ENCODE measurements at places on chromosomes 11 and 22.

DNA sequence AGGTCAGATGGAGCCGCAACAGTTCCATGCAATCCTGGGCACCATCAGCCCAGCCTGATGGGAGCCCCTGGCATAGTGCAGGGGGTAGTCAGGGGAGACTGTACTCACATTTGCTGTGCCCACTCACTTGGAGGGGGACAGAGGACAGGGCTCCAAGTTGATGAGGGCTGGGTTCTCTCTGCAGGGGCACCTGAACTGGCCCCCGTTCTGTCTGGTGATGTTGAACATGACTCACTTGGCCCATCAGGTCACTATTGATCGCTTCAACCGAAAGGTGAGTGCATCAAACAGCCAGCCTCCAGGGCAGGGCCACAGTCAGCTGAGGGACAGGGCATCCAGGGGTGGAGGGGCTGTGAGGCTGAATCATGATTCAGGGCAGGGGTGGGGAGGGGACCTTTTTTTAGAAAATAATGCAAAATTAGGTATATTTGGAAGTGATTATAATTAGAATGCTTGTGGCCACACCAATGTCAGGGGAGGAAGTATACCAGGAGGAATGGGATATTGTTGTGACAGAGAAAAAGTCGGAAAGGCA, 66.4 kb downstream of the OTOG start:
- no peak for DNase-seq

DNA sequence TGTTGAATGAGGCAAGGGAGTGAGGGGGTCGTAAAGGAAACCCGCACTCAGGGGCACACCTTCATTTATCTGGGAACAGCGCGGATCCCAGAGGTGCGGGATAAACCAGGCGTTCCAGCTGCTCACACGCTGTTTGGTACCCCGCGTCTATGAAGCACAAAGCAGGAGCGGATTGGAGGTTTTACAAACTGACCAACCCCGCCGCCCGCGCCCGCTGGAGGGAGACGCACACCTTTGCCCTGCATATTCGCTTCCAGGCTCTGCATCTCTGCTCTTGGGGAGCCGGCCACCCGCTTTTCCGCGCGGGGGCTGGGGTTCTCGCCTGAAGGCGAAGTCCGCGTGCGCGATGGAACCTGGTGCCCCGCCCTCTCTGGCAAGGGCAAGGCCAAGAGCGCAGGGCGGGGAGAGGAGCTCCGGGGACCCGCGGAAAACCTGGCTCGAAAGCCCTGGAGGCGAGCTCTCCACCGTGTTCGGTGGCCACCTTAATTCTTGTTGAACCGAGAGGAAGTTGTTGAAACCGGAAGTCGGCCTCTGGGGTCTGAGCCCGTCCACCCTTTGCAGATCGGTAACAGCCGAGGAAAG, 6.8 kb upstream of the ALX4 start:
- no peak for DNase-seq

DNA sequence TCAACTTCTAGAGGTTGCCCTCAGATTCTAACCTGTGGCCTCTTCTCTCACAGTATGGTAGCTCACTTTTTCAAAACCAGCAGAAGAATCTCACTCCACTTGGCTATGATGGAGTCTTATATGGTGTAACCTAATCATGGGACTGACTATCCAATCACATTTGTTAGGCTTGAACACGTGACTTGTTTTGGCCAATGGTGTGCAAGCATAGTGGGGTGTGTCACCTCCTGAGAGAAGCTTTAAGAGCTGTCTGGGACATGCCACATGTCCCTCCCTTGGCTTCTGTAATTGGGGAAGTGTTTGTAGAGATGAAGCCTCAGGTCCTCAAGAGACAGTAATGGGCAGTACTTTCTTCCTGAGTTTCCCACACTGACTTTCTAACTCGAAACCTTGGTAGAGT, 12.8 kb upstream of the SMIM38 start:
- no peak for DNase-seq

- no peak for DNase-seq
Measured at GRCh38 chr22:33389936-33390335, 331.8 kb upstream of the SYN3 start.

DNA sequence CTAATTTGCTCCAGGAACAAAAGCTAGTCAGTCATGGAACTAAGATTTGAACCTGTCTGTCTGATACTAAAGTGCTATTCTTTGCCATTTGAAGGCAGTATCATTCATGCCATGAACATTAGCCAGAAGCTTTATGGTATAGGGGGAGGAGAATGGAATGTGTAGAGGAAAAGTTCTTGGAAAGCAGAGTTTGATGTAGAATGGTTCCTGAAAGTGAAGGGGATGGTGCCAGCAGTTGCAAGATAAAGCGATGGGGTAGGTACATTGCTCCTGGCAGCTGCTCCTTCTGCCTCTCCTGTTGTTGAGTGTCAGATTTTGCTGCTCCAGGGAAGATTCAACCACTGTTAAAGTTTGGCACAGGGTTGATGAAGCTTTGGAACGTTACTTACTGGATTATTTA, 53.4 kb downstream of the ARHGAP42 start:
- no peak for DNase-seq

DNA sequence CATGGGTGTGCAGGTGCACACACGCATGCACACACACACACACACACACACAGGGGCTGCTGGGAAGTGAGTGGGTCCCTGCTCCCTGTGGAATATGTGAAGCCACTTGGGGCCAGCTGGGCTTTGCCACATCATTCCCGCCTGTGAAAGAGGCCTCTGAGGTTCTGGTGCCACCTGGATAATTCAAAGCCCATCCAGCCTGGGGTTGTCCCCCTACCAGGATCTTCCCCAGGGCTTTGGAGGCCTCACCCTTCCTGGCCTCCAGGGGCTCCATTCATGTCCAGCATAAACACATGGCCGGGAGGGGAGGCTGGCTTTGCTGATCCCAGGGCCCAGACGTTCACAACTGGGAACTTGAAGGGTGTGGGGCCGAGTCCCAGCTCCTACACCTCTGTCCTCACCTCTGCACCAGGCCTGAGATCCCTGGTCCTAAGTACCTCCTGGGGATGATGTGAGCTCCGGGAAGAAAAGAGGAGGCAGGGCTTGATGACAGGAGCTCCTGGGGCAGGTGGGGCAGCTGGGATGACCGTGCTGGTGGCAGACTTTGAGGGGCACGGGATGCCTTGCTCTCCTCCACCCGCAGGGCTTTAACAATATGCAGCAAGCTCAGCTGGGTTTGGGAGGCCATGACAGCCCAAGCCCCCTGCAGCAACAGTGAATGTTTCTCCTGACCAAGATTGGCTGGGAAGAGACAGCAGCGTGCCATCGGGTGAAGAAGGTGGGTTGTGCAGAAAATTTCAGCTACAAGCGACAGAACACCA, 14.2 kb downstream of the LINC01488 start:
- DNase-seq: no peak

DNA sequence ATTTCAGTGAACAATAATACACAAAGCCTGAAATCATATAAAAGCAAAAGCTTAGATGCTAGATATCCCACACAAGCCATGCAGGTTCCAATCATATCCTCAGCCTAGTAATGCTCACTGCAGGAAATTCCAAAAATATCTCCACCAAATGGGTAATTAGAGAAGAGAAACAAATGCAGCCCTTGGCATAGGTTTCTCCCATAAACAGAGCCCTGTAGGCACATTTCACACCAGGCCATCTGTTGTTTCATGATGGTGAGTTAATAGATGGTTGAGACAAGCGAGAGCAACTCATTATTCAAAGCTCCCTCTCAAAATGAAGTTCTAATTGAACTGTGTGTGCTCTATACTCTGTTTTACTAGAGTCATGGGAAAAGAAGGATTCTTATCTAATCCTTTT, 154.6 kb upstream of the TRPC6 start:
- no peak for DNase-seq

GRCh38 chr22:19889951-19890350, 35.3 kb upstream of the GNB1L start:
- no peak for DNase-seq

DNA sequence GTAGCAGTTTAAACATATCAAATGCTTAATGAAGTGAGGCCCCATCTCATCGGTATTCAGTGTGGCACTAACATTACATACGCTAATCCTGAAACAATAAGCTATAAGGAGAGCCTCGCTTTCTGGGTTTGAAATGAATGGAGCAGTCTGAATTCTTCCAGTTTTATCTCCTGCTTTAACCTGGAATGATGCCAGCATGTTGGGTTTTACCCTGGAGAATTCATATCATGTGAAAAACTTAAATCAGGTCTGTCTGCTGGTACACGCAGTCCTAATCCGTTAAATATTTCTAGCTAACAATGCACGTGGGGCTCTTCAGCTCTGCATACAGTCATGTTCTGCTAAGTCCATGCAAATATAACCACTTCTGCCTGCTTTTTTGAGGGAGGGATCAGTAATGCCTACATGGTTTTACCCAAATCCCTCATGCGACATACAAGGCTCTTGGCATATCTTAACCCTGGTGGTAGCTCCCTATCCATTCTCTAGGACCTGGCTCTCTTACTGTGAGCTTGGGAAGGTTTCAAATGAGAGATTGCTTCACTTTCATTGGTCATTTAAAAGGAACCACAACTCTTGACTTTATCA, 92.7 kb downstream of the COMMD9 start:
- no peak for DNase-seq

DNA sequence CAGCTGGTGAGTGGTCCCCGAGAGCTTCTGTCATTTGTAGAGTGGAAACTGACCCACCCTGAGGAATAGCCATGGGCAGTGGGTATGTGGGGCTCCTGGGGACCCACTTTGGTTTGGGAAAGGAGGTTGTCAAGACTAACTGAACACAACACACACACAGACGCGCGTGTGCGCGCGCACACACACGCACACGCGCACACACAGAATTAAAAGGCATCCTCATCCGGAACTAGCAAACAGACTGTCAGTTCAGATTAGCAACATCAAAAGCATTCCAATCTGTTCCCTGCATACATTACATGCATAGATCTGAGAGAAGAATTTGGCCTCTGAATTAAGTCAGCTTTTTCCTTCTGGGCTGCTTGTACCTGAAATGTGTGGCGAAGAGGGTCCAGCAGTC, 284.7 kb downstream of the ST3GAL4 start:
- no peak for DNase-seq

GRCh38 chr22:40107244-40107643, 70.5 kb upstream of the TNRC6B start:
- no peak for DNase-seq

DNA sequence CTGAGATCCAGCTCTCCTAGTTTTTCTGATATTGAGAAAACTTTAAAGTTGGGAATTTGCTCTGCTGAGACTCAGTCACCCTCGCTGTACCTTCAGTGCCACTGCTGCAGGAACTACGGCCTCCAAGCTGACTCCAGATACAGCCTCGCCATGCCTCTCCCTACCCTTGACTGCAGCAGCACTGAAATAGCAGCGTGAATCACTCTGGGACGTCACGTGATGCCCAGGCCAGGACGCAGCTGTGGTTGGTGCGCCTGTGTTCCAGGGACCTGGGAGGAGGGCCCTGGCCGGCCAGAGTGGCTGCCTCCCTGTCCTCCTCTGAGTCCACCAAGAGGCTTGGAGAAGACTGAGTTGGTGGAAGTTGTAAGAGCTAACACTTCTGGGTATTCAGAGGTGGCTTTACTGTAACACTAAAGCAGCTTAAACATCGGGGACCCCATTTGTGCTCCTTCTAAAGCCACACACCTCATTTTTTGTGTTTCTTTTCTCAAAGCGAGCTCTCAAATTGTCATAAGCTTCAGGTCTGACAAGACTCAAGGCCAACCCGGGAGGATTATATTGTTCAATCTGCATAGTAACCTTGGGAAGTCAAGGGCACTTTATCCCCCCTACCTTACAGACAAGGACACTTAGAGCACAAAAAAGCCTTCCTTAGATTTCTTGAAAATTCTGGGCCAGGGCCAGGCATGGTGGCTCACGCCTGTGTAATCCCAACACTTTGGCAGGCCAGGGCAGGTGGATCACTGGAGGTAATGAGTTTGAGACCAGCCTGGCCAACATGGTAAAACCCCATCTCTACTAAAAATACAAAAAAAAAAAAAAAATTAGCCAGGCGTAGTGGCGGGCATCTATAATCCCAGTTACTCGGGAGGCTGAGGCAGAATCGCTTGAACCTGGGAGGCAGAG, 4.2 kb upstream of the STIP1 start:
- DNase-seq: no peak

DNA sequence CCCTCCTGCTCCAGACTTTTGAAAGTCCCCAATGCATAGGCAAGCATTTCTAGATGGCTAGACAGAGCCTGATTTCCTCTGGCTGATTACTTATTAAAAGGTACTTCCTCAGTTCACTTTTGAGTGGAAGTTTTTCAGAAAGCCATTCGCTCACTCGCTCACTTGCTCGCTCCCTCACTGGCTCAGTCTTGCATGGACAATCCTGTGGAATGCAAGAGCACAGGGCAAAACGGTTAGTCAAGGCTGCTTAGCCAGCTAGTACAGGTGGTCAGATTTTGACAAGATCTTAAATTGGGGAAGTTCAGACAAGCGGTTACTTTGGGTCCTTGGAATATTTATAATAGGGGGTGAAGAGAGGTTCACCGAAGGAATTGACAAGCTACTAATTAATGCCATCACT, 101.0 kb downstream of the ARL14EP start:
- DNase-seq: no peak

DNA sequence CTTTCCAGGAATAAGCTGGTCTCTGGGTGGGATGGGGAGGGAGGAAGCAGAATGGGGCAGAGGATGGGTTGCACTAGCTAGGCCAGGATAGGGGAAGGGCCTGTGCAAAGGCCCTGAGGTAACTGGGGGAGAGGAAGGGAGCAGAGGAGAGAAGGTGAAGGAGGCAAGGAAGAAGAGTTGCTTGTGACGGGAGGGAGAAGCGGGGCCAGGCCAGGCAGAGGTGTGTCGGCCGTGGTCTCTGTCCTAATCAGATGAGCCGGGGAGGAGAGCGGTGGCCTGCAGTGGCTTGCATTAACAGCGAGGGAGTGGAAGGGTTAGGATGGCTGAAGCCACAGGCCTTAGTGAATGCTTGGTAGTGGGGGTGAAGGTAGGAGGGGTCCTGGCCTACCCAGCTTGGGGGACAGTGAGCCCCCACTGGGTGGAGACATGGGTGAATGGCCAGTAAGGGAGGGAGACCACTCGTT, 6.0 kb upstream of the DERL3 start:
- no peak for DNase-seq

GRCh38 chr11:93529707-93530467, 13.3 kb downstream of the SMCO4 start:
- no peak for DNase-seq

GRCh38 chr11:111879637-111879960, 258 bp downstream of the CFAP68 start:
- DNase-seq: no peak
